ENCODE measurements at places on chromosomes 3 and 15. TPM values are rescaled to one million over a fixed set of nuclear protein-coding genes. Genes with fewer than 3 reads are reported as not detected.
A peak's percentile ranks its signal among the peaks of the same experiment; 100 is the strongest.

- DNase-seq, result no peak
Measured at GRCh38 chr3:182981038-182981380, 671 bp upstream of the DCUN1D1 start.

GRCh38 chr15:47961401-47962090 is 159.2 kb upstream of the SLC24A5 start:
- DNase-seq, result no peak

Gene CLEC3B
- 7.6 TPM for polyA plus RNA-seq

Gene PLA2G4D
- polyA plus RNA-seq, result not detected

- no peak for DNase-seq
Measured at GRCh38 chr15:80803580-80804525, 24.7 kb downstream of the CEMIP start.

DNA sequence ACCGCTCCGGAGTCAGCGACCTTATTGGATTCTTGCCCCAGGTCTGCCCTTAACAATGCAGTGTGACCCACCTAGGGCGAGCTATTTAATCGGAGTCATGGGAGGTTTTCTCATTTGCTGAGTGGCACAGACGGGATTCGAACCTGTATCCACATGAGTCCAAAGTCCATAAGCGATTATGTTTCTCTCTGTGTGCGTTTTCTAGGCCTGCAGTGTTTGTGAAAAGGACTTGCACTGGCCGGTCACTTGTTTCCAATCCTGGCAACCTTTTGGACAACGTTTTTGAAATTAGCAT is 691 bp upstream of the HDGFL3 start:
- DNase-seq, result no peak

Gene SLC28A2
- polyA plus RNA-seq, result not detected

Gene ZNF501
- polyA plus RNA-seq, result 1.8 TPM

DNA sequence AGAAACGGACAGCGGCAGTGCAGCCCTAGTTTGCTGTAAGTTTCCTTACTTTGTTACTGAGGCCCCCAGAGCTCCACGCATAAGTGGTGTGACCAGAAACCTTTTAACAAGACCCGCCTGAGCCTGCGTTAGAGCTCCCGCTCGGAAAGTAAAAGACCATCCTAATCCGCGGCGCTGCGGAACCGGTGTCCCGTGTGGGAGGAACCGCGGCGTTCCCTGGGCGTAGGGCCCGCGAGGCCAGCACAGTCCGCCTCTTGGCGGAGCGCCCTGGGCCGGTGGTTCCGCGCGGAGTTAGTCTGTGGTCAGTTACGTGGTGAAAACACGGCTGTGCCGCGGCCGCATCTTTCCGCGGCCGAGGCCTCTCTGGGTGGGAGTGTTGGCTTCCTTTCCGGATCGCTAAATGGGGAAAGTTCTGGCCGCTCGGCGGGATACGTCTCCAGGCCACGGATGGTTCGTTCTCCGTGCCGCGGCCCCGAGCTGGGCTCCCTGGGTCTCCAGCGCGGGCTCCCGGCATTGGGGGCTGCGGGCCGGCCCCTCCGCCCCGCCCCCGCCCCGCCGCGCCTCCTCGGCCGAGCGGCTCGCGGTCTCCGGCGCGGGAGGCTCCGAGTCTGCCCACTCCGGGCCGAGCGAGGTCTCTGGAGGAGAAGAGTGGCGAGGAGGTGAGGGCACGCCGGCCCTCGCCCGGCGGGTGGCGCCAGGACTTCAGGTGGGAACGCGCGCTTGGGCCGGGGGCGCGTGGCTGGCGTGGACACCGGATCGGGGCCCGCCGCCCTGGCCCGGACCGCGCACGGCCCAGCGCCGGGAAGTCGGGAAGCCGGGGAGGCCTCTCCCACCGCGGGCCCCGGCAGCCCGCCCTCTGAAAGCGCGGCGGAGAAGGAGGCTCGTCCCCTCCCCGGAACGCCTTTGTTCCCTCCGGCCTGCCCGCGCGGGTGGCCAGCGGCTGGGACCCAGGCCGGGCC is 754 bp downstream of the B3GNT5 start:
- peak; percentile 21 for DNase-seq

GRCh38 chr15:62071711-62072308 is 5.0 kb downstream of the C2CD4A start:
- peak; percentile 49 for DNase-seq

Gene CLDN11
- polyA plus RNA-seq, result not detected

- no peak for DNase-seq
Measured at GRCh38 chr3:43914269-43914668, 223.5 kb downstream of the ABHD5 start.

GRCh38 chr3:14175383-14176037 is 2.9 kb downstream of the XPC start:
- peak; percentile 59 for DNase-seq

DNA sequence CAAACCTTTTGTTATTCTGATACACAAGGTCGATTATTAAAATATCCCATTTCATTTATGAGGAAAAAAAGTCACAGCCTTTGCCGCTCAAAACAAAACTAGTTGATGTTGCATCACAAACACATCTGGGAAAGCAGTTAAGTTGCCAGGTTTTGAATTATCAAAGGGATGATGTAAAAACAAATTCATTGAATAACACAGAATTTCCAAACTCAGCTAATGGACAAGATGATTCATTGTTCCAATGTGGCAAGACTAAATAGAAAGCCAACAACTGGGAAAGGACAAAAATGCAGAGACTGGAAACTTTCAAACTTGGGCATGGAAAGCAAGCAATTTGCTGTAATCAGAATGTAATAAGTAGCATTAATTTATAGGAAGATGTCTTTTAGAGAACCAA is 610.0 kb upstream of the ZNF385D start:
- no peak for DNase-seq

- DNase-seq, result no peak
Measured at GRCh38 chr15:96351761-96352603, 21.5 kb downstream of the NR2F2 start.

Gene GRK7
- polyA plus RNA-seq, result not detected

GRCh38 chr3:23263796-23264195 is 60.7 kb downstream of the UBE2E2 start:
- no peak for DNase-seq

Gene ITIH3
- not detected for polyA plus RNA-seq

GRCh38 chr3:14377838-14378169 is 24.6 kb upstream of the SLC6A6 start:
- peak; percentile 83 for DNase-seq

DNA sequence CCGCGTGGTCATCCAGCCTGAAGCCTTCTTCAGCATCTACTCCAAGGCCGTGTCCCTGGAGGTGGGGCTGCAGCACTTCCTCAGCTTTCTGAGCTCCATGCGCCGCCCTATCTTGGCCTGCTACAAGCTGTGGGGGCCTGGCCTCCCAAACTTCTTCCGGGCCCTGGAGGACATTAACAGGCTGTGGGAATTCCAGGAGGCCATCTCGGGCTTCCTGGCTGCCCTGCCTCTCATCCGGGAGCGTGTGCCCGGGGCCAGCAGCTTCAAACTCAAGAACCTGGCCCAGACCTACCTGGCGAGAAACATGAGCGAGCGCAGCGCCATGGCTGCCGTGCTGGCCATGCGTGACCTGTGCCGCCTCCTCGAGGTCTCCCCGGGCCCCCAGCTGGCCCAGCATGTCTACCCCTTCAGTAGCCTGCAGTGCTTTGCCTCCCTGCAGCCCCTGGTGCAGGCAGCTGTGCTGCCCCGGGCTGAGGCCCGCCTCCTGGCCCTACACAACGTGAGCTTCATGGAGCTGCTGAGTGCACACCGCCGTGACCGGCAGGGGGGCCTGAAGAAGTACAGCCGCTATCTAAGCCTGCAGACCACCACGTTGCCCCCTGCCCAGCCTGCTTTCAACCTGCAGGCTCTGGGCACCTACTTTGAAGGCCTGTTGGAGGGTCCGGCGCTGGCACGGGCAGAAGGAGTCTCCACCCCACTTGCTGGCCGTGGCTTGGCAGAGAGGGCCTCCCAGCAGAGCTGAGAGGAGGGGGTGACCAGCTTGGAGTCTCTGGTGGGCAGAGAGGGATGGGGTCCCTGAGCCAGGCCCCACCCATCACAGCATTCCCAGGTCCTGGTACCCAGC is 37.9 kb downstream of the GOLGA6A start:
- no peak for DNase-seq

GRCh38 chr15:92377083-92377789 is 16.4 kb upstream of the ST8SIA2 start:
- DNase-seq, result no peak

Gene KIF9
- polyA plus RNA-seq, result 2.2 TPM

GRCh38 chr3:78781351-78781750 is 986.4 kb downstream of the ROBO1 start:
- DNase-seq, result no peak

- no peak for DNase-seq
Measured at GRCh38 chr3:188964957-188965356, 206.8 kb upstream of the TPRG1 start.

DNA sequence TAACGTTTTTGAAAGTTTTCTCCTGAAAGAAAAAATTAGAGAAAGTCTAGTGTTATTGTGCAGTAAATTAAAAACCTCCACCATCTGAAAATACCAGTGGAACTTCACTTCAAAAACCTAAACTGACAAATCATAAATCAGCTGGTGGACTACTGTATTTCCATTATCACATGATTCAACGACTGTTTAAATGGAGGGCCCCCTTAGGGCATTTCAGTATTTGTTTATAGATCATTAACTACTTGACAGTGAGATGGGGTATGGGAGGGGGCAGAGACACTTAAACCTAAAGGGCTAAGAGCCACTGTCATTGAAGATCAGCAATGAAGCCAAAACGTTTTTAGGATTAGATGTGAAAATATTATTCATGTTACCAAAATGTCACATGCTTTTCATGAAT is 8.8 kb upstream of the C15orf61 start:
- no peak for DNase-seq

- no peak for DNase-seq
Measured at GRCh38 chr3:56323986-56324420, 144.3 kb downstream of the ERC2 start.

- no peak for DNase-seq
Measured at GRCh38 chr15:74396445-74397238, 29.2 kb upstream of the CYP11A1 start.

Gene LRRC34
- 0.40 TPM for polyA plus RNA-seq

- no peak for DNase-seq
Measured at GRCh38 chr3:117842086-117842485, 1132.5 kb downstream of the TUSC7 start.

- DNase-seq, result no peak
Measured at GRCh38 chr3:157789162-157789561, 285.9 kb upstream of the VEPH1 start.

Gene ILDR1
- not detected for polyA plus RNA-seq

DNA sequence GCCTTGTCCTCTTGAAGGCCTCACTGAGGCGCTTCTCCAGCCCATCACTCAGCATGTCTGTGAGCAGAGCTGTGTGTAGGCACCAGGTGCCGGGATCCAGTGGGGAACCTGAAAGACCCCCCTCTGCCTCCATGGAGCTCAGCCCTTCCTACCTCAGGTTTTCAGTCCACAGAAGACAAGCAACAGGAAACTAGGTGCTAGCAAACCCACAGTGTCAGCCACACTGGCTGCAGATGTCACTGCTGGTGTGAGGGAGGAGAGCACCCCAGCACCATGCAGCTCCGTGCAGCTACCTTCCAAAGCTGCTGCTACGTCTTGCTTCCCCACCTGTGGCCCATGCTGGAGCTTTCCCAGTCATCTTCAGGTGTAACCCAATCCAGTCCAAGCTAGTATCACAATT is 17.9 kb downstream of the PSTPIP1 start:
- peak; percentile 69 for DNase-seq

Gene SUCLG2
- 49.4 TPM for polyA plus RNA-seq

GRCh38 chr3:116367761-116368395 is 77.4 kb downstream of the LSAMP start:
- no peak for DNase-seq

GRCh38 chr15:22888120-22888859 is 49.8 kb downstream of the NIPA2 start:
- DNase-seq, result no peak

Gene TRIP4
- 48.2 TPM for polyA plus RNA-seq

Gene LMAN1L
- polyA plus RNA-seq, result not detected

GRCh38 chr15:51848811-51849210 is 19.4 kb downstream of the TMOD3 start:
- no peak for DNase-seq

GRCh38 chr3:46013316-46014094 is 13.8 kb downstream of the XCR1 start:
- DNase-seq, result peak; percentile 68

- peak; percentile 81 for DNase-seq
Measured at GRCh38 chr3:39361252-39361927, 21.8 kb upstream of the SLC25A38 start.

Gene BMF
- polyA plus RNA-seq, result not detected

DNA sequence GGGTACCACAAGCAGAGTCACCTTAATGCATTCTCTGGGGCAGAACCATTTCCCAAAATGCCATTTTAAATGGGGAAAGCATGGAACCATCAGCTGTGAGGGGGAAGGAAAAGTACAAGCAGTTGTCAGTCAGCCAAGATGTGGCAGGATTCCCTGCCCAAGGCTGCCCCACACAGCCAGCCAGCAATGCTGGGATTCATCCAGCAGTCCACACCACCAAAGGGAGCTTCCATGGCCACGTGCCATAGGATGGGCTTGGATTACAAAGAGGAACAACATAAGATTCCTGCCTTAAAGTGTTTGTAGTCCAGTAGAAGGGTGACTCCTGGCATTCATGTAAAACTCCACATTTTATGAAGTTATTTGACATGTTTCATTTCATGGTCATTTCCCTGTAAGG is 233.3 kb downstream of the SHOX2 start:
- no peak for DNase-seq

DNA sequence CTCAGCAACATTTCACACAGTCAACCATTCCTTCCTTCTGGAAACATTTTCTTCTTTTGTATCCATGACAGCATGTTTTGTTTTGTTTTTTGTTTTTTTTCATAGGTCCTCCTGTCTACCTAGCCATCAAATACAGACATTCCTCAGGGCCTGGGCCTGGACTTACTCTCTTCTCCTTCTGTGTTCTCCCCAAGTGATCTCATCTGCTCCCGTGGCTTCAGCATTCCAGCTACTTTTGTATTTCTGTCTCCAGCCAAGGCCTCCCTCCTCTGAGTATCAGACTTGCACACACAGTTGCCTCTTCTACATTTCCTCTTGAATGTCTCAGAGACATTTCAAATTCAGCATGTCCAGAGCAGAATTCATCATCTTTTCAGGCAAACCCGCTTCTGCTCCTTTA is 82.4 kb downstream of the HCN4 start:
- no peak for DNase-seq

DNA sequence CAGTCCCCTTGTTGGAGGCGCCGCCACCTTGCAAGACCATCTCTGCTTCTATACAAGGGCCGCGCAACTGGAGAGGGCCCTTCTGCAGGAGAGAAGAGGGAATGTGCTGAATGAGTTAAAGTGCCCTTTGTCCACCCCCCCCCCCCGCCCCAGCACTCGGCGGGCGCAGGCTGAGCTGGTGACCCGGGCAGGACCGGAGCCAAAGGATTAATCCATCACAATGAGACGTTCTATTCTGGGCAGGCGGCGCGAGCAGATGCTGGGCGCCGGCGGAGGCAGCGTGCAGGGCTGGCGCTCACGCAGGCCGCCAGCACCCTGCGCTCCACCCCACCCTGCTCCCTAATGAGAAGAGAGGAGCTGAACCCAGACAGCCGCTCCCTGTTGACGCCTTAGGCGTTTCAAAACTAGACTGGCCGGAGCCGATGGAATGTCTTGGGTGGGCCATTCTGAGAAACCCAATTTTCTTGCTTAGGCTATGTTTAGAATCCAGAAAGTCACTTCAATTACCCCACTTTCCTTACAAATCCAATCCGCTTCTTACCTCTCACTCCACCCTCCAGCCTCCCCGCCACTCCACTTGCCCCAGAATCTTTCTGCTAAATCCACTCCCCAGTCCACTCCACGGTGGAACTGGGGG is 32.9 kb downstream of the GJD2 start:
- no peak for DNase-seq
